ENCODE measurements at places on chromosomes 4 and X. TPM values are rescaled to one million over a fixed set of nuclear protein-coding genes. Genes with fewer than 3 reads are reported as not detected.

KCTD8 gene
- not detected for total RNA-seq

GRCh38 chrX:148713981-148714380 lies 213.6 kb downstream of the AFF2 start:
- DNase-seq, result no peak

DNA sequence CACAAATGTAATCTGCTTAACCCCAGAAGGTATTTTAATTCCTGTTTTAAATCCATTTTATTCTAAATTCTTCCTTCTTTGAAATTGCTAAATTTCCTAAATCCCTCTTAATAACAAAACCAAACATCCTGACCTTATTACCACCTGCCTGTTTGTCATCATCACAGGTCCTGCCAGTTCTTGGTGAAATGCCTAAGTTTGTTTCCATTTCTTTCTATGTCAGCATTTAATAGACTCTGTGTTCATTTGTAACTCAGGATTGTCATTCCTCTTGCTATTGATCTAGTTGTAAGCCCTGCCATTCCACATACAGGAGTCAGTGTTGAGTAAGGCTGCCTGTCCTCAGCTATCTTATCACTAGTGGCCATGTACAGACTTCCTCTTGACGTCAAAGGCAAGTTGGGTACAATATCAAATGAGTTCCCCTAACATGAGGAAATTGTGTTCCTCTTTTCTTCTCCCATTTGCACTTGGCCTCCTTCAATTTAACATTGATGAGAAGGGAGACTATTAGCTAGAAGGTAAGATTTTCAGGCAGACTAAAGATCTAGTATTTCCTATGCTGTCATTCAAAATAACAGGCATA lies 440.1 kb downstream of the AFF2 start:
- no peak for DNase-seq

DNA sequence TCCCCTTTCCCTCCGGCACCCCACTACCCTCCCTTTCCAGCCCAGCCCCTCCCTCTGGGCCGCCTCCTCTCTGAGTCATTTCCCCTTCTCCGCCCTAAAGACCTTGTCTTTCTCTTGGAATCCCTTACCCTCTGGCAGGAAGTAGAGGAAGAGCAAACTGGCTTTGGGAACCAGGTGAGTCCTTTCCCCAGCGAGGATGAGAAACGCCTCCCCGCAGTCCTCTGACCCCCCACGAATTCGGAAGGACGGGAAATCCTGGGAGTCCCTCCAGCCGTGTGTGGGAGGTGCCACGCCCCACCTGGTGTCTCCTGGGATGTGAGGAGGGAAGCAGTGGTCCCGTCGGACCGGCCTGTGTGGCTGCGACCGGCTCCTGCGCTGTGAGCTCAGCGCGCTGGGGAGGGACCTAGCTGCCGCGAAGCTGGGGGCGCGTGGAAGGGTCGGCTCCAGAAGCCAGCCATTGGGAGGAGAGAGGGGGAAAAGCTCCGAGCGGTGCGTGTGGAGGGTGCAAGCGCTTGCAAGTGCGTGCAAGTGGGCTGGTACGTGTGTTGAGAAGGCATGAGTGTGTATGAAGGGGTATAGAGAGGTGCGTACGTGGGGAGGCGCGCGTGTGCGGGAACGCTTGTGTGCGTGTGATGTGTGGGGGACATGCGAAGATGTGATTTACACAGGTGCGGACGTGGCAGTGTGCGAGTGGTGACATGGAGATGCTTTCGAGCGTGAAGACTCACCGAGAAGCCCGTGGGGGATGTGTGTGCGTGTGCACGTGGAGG lies 46.3 kb downstream of the TEX13B start:
- DNase-seq, result no peak

- no peak for DNase-seq
These were observed 922.0 kb downstream of the NLGN4X start for GRCh38 chrX:5306654-5307121.

DNA sequence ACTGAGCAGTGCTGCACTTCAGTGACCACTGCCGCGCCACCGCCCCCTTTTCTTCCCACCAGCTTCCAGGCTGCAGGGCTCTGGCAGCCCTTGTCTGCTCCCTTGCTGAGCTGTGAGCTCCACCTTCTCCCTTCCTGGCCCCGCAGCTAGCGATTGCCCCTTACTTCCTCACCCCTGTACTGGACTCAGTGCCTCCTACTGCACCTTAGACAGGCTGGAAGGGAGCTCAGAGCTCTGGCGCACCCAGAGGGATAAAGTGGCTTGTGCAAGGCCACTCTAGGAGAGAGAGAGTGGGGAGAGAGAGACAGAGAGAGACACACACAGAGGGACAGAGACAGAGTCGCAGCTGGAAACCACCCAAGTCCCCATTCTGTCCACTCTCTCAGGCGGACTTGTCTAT lies 6.0 kb downstream of the RASL11B start:
- no peak for DNase-seq

- DNase-seq, result peak; percentile 62
These were observed 63.0 kb upstream of the ENPP6 start for GRCh38 chr4:184280591-184281071.

DNA sequence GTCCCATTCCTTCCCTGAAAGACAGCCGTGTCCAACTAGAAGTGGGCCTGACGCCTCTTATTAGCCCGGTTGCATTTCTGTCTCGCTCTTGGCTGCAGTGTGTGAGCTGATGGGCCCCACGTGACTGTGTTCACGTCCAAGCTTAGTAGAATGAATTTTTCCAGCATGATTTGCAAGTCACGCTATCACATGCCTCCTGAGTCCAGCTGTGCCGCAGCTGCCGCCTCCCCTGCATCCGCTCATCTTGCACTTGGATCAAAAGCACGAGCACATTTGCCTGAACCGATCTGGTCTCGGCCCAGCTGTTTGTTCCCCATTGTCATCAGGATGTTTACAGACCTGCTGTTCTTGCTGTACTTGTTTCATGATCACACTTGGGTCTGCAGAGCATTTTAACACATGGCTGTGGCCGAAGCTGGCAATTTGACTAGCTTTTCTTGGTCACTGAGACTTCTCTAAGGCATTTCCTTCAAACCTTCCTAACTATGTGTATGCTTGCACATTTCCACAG lies 126.5 kb downstream of the KIT start:
- no peak for DNase-seq

DNA sequence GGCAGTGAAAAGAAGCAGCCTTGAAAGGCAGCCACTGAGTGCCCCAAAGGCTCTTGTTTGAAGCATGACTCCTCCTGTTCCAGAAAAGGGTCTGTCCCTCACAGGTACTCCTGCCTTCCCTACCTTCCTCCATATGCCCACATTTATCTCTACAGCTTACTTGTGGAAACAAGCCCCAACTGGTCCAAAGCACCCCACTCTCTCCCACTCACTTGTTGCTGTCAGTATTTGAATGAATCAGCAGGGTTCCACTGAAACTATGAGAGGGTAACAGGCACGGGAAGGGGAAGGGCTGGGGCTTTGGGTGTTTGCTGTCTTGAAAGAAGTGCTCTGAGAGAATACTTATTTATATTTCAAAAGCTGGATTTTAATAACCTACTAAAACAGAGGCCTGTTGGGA lies 34.9 kb downstream of the GPR143 start:
- peak; percentile 10 for DNase-seq

FHL1 gene
- total RNA-seq, result 19.3 TPM

- DNase-seq, result no peak
These were observed 38.3 kb upstream of the HGFAC start for GRCh38 chr4:3403348-3403906.

DNA sequence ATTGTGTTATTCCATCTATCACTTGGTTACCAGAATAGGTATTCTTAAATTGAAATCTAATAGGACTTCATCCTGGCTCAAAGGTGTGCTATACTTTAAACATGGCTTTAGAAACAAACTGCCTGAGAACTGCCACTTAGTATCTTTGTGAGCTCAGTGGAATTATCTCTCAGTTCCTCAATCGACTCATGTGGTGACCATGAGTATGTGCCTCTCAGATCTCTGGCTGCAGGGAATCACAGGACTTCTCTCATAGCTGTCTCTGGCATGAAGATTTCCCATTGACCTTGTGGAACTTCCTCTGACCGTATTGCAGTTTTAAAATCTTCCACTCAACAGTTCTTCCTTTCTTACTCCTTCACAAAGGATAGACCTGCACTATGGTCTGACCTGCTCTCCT lies 681.9 kb upstream of the BOD1L1 start:
- no peak for DNase-seq

OTUD6A gene
- not detected for total RNA-seq

- no peak for DNase-seq
These were observed 127.2 kb upstream of the PABPC4L start for GRCh38 chr4:134328741-134329140.

APELA gene
- total RNA-seq, result not detected

- no peak for DNase-seq
These were observed 108.1 kb downstream of the TSPAN7 start for GRCh38 chrX:38669428-38669827.

FOXR2 gene
- total RNA-seq, result not detected

GRCh38 chr4:54268151-54268550 lies 39.1 kb downstream of the PDGFRA start:
- no peak for DNase-seq

DNA sequence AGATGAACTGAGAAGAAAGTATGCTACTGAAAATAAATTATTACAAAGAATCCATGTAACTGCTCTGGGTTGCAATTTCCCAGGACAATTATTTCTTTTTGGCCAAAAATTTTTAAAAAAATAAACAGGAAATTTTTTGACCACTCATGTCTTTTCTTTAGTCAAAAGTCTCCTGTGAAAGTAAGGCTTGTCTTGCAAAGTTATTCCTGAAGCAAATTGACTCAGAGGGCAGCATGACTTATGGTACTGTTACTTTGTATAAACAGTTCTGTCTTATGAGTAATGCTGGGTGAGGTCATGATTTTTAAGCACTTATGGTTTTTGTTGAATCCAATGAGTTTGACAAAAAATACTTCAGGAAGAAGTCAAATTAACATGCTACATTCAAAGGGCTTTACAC lies 292.8 kb upstream of the ARSJ start:
- DNase-seq, result no peak

POLN gene
- total RNA-seq, result 3.2 TPM

DNA sequence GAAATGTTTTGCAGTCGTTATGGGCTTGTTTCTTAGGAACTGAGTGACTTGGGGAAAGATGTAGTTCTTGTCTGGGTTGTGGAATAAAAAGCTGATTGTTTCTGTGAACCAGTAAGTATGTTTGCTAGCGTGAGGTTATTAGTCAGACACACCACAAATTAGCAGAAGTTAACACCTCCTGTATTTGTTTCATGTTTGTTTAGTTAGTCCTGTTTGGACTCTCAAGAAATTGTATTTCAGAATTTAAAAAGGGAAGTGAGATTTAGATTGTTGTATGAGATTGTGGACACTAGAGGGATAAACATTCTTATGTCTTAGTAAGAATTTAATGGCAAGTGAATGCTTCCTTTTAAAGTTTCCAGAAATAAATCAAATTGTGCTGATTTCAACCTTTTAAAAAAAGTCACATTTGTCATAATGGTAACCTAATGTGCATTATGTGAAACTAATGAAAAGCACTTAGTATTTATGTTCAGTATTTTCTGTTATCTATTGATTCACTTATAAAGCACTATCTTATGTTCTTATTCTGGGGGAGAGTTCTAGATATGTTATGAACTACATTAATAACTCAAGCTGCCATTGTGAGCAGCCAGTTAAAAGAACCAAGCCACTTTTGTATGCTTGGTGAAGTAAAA lies 25.6 kb downstream of the ATP10D start:
- DNase-seq, result no peak

TEX13C gene
- not detected for total RNA-seq
